ENCODE measurements at places on chromosomes 3 and 15. TPM values are rescaled to one million over a fixed set of nuclear protein-coding genes. Genes with fewer than 3 reads are reported as not detected.

ZNF385D gene
- 0.41 TPM for total RNA-seq

SPATA12 gene
- 0.15 TPM for total RNA-seq

TRNT1 gene
- total RNA-seq: 12.1 TPM

SEMA3F gene
- 21.3 TPM for total RNA-seq

FBXW12 gene
- not detected for total RNA-seq

SMCO1 gene
- total RNA-seq: not detected

RBPMS2 gene
- 24.0 TPM for total RNA-seq

PLA2G4B gene
- 2.9 TPM for total RNA-seq

SFMBT1 gene
- total RNA-seq: 5.8 TPM

MLH1 gene
- 42.9 TPM for total RNA-seq

GRCh38 chr3:58868097-58868779 is 181.6 kb downstream of the CFAP20DC start:
- DNase-seq: no peak

DNA sequence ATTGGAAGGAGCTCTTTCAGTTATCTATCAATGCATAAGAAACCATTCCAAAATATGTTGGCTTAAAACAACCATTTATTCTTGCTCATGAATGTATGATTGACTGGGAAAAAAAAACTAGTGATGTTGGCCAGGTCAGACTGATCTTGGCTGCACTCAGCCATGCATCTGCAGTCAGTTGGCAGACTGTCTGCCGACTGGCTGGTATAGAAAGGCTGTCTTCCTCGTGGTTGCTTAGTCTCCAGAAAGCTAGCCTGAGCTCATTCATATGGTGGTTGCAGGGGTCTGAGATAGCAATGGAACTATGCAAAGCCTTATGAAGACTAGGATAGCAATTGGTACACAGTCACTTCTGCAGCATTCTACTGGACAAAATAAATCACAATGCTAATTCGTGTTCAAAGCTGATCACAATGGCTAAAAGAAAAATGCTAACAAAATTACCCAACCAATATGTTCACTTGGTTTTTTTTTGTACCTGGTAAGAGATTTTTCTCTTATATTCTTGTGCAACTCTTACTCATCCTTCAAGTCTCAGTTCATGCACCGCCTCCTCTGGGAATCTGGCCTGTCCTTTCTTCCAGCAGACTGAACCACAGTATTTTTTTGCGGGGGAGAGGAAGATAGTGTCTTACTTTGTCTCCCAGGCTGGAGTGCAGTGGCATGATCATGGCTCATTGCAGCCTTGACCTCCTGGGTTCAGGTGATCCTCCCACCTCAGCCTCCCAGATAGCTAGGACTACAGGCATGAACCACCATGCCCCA is 126.8 kb downstream of the KCNAB1 start:
- no peak for DNase-seq

- no peak for DNase-seq
Measured at GRCh38 chr15:64090527-64090926, 3.1 kb downstream of the CIAO2A start.

GRCh38 chr3:142470826-142471225 is 23.0 kb upstream of the XRN1 start:
- DNase-seq: no peak

DNA sequence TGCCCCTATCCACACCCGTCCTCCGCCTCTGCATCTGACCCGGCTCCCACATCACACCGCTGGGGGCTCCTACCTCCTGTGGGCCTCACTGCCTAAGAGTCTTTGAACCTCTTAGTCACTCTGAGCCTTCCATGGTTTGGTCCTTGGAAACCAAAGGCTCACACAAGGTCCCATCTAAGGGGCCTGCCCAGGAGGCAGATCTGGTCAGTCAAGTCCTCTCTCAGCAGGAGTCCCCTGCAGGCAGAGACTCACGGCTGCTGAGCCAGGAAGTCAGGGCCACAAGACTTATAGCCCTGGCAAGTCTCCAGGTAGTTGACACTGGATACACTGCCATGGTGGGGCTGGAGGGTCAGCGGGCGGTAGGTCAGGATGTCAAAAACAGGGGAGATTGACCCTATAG is 31.2 kb upstream of the ALDH1L1 start:
- no peak for DNase-seq

DNA sequence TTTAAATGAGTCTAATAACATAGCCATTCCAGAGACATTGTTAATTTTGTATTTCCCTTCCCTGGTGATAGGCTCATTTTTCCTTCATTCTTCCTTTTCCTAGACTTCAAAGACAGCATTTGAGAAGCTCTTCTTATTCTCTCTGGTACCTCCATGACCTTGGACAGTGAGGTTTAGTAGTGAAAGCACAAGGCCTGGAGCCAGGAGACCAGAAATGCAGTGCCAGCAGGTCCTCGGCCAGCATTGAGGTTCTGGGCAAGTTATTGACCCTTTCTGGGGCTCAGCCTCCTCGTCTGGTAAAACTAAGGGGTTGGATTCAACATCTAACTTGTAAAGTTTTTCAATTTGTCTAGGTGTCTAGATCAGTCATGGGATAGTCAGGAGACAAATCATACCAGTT is 146.9 kb downstream of the SV2B start:
- DNase-seq: no peak

DNA sequence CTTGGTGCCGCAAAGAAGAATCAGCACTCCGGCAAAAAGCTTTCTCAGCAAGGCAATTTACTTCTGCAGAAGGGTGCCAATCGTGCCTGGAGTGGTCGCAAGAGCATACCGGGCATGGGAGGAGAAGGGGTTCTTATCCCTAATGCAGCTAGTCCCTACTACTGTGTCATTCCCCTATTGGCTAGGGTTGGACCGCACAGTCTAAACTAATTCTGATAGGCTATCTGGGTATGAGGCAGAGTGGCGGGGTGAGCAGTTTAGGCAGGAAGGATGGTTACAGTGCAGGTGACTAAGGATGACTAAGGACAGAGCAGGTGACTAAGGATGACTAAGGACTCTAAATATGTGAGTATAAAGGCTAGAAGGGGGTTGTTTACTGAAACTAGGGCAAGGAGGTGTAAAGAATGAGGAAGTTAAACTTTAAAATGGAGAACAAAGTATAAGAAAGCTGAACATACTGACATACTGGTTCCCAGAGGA is 52.9 kb downstream of the PGBD4 start:
- no peak for DNase-seq

GRCh38 chr15:36284911-36285310 is 294.5 kb upstream of the CDIN1 start:
- DNase-seq: no peak

DNA sequence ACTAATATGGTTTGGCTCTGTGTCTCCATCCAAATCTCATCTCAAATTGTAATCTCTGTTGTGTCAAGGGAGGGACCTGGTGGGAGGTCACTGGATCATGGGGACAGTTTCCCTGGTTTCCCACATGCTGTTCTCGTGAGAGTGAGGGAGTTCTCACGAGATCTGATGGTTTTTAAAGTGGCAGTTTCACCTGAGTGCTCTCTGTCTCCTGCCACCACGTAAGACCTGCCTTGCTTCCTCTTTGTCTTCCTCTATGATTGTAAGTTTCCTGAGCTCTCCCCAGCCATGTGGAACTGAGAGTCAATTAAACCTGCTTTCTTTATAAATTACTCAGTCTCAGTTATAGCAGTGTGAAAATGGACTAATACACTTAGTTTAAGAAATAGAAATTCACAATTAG is 228.9 kb downstream of the CD47 start:
- DNase-seq: no peak

DNA sequence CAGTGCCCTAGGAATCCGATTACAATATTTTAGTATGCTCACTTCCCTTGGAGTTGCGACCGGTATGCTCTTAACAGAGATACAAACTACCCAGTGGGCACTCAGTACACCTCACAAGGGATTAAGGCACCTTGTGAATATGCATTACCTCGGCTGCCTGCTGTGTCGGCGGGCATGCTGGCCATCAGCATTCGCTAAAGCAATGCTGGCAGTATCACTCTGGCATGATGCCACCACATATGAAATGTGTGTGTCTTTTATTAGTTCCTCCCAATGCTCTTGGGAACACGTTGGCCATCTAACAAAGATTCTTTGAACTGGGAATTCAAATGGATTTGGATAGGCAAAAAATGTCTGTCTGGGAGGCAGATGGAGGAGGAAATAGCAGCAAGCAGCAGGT is 67.4 kb upstream of the FOXB1 start:
- DNase-seq: no peak

DNA sequence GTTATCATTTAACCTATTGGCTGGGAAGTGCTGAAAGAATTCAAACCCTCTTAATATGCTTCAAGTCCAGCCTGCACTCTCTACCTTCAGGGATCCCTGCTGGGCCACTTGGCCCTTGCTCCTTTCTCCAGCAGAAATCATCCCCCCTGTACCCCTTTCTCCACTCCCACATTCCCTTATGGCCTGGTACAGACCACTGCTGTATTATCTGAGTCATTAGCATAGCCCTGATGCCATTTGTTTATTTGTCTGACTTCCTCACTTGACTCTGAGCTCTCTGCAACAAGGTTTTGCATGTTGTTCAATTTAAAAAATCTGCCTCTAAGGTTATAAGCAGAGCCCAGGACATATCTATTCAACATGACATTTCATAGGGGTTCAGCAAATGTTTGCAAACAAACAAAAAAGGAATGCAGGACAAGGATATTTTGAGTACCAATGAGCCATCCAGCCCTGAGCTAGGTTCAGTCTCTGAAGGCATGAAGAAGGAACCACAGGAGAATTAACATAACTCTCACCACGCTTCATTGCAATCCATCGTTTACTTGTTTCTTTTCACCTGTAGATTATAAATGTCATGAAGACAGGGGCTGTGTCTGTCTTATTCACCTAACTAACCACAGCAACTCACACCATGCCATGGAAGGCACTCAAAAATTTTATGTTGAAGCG is 26.6 kb upstream of the HES1 start:
- DNase-seq: no peak

- DNase-seq: no peak
Measured at GRCh38 chr3:160170409-160171370, 54.5 kb upstream of the C3orf80 start.

DNA sequence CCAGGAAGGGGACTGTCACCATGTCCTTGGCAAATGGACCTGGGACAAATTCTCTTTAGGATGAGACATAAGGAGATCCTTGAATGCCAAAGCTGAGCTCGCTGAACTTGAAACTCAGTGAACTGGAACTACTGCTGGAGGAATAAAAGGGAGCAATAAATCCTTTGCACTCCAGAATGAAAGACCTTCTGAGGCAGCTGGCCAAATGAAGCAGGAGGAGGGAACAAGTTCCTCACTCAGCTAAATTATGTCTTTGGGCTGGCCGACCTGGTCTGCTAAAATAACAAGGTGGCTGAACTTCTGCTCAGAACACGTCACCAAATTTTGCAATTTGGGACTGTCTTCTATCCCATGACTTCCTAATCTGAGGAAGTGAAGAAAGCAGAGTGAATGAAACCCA is 314.7 kb downstream of the LPP start:
- DNase-seq: no peak

DNA sequence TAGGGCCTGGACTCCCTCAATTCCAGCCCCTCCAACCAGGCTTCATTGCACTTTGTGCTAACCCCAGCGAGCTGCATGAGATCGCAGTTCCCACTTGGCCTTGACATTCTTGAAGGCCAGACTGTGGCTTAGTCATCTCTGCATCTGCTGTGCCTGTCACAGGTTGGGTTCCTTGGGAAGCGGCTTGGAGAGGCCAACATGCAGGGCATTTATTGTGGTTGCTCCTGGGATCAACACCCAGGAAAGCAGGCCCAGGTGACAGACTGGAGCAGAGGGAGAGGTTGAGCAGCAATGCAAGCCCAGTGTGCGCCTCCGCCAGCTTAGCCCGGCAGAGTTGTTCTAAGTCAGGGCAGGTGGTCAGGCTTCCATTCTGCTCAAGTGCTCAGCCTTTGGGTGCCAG is 10.5 kb downstream of the ABCF3 start:
- DNase-seq: no peak

- DNase-seq: no peak
Measured at GRCh38 chr3:45066109-45066801, 40.2 kb downstream of the CLEC3B start.

DNA sequence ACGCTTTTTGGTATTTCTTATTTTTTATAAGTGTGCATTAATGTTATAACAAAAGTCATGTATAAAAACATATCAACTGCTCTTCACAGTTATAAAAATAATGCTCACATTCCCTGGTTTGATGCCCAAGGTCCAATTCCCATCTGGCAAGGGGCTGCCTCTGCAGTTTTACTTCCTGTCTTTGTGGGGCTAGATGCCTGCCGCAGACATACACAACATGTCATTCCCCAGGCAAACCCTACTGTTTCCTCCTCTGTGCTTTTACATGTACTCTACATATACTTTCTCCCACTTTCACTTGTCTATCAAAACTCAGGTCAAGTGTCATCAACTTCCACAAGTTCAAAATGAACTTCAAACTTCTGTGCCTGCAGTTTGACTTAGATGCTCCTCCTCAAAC is 60.5 kb upstream of the ETV5 start:
- DNase-seq: no peak

DNA sequence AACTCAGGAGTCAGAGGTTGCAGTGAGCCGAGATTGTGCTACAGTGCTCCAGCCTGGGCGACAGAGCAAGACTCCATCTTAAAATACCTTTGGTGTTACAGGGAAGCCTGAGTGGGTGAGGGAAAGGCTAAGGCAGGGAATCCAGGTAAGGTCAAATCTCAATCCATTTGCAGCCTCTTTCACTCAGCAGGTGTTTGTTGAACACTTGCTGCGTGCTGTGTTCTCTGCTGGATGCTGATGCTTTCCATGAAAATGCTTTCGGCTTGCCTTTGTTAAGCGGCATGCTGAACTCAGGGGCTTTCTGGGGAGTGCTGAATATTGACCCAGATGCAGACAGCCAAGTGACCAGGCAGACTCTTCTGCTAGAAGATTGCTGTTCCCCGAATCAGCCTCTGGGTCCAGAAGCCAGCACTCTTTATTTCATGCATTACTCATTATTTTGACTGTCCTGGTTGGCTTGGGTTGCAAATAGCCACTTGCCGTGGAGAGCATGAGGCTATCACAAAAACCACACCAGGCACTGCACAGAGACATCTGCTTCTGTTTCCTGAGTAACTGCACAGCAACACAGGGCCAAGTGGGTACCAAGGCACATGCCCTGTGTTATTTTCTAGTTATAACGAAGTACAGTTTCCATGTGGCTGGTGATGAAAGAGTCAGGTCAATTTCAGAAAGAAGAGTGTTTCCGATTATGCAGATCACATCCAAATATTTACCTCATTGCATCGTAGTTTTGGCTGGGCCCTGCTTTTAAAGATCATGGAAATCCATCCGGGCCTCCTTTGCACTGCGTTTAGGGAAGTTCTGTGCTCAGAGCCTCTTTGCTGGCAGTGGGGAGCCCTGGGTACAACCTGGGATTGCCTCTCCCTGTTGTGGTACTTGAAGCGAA is 88.6 kb downstream of the THSD4 start:
- no peak for DNase-seq

DNA sequence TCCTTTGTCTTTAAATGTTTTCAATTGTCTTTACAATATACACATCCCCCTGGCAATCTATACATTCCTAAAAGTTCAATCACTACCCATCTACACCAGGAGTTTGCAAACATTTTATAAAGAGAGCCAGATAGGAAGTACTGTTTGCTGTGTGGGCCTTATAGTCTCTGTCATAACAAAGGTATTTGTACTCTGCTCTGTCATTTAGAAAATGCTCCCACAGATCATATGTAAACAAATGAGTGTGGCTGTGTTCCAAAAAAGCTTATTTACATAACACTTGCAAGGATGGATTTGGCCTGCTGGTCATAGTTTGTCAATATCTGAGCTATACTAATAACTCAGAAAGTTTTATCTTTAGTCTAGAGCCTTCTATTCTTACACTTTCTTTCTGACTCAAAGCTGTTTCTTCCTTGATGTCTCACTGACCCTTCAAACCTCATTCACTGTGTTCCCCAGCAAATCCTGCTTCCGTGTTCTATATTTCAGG is 511.9 kb downstream of the GBE1 start:
- DNase-seq: no peak

- DNase-seq: no peak
Measured at GRCh38 chr3:119403201-119403600, 60.2 kb downstream of the TMEM39A start.

Data from endothelial cell (in vitro differentiated cells).